ENCODE measurements at places on chromosomes 5 and 9.

GRCh38 chr5:145811834-145812625, 23.1 kb downstream of the PRELID2 start:
- no peak for DNase-seq

DNA sequence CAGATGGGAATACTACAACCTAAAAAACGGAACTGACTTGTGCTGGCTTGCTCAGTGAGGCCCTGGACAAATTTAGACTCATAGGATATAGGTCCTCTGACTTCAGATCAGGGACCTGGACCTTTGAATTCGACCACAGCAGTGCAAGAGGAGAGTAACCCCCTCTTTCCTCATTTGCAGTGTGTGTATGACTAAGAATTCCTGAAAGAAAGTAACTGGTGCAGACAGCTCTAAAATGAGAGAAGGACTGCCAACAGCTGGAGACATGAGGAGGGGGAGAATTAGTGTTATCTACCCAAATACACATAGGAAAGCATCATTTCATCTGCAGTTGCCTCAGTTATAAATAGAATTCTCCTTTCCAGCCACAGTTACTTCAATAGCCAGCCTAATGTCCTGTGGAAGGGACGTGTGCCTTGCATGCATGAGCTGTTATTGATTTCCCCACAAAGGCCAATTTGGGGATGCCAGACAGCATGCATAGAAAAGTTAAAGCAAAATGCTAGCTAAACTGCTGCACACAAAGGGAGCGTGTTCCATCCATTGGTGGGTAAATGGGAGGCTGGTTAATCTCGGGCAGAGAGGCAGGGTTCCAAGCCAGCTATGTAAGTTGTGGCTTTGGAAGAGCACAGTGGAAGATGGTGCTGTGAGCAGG, 442.7 kb downstream of the CDK5RAP2 start:
- DNase-seq: no peak

DNA sequence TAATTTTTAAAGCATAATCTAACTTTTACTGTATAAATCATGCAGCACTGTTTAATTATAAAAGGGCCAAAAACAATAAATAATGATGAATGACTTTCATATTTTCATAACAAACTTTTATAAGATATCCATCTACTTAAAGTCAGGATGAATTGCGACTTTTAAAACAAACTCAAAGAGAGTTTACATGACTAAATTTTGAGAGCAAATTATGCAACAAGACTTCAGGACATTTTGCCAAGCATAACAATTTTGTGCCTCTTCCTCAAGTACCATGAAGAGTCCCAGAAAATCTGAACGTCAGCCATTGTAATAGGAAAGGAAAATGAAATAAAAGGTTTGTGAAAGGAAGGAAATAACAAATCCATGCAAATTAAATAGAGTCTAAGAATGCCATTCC, 24.4 kb downstream of the ERAP1 start:
- DNase-seq: no peak

DNA sequence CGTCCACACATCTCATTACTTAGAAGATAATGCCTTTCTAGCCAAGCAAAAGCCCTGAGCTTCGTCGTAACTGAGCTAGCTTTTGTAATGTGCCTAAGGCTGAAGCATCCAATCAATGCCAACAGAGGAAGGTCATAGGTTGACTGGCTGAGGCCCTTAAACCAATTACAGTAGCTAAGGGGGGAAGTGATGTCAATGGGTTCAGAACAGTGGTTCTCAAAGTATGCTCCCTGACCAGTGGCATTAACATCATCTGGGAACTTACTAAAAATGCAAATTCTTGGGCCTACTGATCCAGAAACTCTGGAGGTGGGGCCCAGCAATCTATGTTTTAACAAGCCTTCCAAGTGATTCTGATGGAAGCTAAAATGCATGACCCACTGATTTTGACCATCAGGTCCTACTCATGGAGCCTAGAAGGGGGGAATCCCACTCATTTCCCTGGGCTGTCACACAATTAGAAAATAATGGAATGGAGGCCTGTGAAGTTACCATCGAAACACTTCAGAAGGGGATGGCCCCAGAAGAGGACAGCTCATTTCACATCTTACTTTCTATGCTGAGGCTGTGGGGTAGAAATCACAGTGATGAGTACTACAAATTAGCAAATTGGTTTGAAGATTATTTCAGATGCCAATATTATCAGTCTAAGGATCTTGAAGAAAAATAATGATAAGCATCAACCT, 4.8 kb upstream of the VLDLR start:
- no peak for DNase-seq

DNA sequence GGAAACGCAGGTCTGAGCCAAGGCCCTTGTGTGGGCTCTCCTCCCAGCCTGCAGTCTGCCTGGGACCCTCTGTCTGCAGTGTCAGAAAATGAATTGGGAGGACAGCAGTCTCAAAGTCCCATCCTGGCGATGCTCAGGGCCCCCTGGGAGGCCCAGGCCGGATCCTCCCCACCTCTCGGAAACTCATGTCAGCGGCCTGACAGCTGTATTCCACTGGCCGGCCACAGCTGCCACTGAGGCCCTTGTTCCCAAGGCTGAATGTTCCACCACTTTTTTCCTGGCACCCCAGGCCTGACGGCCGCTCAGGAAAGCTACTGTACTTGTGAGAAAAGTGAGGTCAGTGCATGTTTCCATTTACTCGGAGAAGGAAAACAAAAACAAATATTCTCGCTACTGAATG, 180.0 kb downstream of the FGF18 start:
- no peak for DNase-seq

DNA sequence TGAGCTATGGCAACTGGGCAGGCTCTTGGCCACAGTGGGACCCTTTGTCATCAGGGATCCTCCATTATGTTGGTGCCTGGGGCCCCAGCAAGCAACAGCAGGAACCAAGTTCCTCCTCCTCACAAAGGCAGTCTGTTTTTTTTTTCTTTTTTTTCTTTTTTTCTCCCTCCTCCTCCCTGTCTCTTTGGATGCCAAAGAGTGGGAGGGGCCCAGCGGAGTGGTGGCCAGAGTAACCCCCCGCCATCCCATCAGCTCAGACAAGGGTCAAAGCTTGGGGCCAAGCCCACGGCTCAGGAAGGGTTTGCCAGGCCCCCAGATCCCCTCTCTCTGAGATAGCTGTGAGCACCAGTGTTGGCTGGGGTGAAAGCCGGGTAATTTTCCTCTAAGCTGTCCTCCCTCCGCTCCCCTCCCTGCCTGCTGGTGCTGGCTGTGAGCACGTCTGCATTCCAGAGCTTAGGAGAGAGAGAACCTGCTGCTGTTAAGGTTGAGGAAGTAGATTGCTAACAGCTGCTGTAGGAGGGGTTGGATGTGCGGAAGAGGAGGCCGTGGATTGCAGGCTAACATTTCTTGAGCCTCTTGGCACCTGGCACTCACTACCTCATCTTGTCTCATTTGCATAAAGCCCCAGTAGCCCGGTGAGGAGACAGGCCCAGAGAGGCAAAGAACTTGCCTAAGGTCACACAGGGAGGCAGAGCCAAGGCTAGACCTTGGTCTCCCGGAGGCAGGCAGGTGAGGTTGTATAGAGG, 21.2 kb downstream of the GSN start:
- DNase-seq: peak; percentile 43

GRCh38 chr5:171275841-171276544, 33.1 kb upstream of the TLX3 start:
- DNase-seq: no peak

DNA sequence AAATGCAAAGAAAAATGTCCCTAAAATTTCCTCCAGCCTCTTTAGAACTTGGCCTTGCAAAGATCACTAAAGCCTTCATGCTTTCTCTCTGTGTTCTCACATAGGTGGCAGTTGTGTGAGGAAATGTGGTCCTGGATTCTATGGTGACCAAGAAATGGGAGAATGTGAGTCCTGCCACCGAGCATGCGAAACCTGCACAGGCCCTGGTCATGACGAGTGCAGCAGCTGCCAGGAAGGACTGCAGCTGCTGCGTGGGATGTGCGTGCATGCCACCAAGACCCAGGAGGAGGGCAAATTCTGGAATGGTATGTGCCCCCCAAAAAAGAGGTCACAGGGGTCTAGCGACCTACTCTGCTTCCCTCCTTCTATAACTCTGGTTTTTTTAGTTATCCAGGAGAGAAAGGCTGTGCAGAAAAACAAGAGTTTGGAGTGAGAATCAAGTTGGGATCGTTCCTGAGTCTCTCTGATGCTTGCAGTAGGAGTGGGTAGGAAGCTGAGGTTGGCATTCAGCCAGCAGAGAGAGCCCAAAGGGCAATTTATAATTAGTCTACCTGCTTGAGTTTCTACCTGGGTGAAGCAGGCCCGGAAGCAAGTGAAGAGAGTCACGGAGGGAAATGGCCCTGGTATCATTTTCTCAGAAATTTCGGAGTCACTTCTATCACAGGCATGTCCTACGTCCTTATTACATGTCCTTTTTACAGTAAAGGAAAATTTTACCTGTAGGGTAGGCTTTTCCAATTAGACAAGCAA, 97.5 kb downstream of the RFK start:
- no peak for DNase-seq

DNA sequence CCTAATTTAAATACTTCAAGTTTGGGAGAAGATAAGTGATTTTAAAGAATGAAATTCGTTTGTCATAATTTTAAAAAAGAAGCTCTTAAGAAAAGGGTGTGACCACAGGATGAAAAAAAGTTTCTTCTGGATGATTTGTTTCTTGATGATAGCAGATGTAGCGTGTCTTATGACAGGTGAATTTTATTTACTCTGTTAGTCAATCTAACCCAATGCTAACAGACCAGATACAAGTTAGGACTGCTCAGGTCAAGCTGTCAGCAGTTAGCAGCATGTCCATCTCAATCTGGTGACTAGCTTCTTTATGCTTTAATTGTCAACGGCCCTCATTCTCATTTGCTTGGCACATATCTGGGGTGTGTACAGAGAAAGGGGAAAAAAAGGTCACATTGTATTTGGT, 456.0 kb downstream of the BNC2 start:
- DNase-seq: no peak

GRCh38 chr5:103271570-103272289, 13.2 kb downstream of the MACIR start:
- DNase-seq: no peak

- no peak for DNase-seq
Observed at GRCh38 chr5:164649266-164649665, 1143.8 kb downstream of the MAT2B start.

DNA sequence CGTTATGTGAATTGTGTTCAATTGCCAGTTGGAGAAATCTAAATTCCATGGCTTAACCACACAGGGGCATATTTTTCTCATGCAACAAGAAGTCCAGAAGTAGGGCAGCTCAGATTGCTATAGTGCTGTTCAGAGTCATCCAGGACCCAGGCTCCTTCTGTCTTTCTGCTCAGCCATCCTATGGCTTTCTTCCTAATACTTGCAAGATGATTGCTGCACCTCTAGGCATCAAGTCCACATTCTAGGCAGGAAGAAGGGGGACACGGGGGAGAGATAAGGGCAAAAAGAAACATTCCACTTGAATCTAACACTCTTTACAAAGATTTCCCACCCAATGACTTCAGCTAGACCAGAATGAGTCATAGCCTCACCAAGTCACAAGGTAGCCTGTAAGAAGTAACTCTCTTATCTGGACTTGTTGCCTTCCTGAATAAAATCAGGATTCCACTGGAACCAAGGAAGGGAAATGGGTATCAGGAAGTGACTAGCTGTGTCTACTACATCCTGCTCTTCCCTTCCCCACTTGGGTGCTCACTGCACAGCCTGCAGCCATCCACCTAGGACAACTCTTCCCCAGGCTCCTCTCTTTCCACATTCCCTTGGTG, 5.3 kb downstream of the ERAP2 start:
- no peak for DNase-seq

GRCh38 chr9:95854386-95855020, 21.0 kb upstream of the ERCC6L2 start:
- no peak for DNase-seq

- DNase-seq: no peak
Observed at GRCh38 chr5:102545175-102545574, 46.4 kb upstream of the SLCO6A1 start.

- no peak for DNase-seq
Observed at GRCh38 chr5:62653864-62654575, 75.4 kb downstream of the LRRC70 start.

DNA sequence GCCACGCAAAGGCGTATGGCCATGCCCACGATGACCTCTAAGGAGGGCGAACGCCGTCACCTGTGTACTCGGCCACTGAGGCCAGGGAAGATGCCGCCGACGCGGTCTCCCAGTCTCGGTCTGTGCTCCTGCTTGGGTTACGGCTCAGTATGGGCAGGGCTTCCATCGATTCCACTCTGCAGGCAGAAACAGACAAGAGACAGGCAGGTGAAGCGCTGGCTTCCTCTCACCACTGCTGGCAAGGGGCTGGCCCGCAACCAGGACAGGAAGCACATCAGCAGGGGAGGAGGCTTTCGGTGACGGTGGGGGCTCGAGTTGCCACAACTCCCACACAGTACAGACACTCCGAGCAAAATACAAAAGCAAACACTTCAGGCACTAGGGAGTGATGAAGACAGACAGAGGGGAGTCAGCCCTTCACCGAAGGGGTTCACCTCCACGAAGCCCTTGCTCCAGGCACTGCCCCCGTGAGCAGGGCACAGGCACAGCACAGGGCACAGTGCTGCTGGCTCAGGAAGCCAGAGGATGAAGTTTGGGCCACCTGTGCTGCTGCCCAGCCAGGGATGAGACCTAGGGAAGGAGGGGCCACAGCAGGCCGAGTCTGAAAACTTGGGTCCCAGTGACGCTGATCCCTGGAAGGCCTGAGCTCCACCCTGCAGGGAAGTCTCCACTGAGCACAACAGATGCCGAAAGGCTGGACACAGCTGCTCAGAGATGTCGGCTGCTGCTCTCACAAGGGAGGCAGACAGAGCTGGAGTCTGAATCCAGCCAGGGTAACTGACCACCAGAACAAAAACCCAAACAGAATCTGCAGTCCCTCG, 91.3 kb downstream of the CAMSAP1 start:
- no peak for DNase-seq

DNA sequence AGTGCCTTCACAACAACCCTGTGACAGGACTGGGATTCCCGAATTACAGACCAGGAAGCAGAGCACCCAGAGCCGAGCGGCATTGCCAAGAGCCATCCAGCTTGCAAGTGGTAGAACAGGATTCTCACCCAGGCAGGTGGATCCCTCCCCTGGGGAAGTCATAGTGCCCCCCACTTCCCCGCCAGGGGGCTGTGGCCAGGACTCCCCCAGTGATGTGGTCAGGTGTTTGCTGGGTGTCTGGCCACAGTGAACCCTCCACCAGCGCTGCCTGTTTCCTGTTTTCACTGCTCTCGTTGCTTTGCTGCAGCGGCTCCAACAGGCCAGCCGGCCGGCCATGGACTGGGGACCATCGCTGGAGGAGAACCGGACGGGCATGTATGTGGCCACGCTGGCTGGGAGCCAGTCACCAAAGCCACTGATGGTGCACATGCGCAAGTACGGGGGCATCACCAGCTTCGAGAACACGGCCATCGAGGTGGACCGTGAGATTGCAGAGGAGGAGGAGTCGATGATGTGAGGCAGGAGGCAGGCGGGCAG, 19.3 kb downstream of the SLC6A7 start:
- no peak for DNase-seq

DNA sequence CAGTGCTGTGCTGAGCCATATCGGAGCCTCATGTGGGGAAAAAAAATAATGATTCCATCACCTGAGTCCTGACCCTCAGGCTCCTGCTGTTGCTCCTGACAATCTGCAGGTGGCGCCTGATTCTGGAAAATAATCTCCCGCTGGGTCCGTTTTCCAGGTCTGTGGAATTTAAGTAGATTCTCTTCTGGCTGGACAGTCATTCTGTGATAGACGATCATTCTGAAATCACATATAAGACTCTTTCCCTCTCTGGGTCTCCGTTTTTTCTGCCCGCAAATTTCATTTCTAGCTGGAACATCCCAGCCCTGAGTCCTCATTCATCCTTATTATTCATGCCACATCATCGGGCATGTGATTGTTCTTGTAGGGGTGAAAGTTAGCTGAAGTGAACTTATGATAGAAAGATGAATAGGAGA, 22.1 kb upstream of the STXBP1 start:
- no peak for DNase-seq

All from mesothelial cell of epicardium (in vitro differentiated cells).